Stimulated activated CD4-positive, alpha-beta T cell treated with anti-CD3 and anti-CD28 coated beads, TNF-alpha, amount 100 ng/mL, for 24 hours (primary cell): ENCODE measurements at places on chromosomes 2 and 18.

DNA sequence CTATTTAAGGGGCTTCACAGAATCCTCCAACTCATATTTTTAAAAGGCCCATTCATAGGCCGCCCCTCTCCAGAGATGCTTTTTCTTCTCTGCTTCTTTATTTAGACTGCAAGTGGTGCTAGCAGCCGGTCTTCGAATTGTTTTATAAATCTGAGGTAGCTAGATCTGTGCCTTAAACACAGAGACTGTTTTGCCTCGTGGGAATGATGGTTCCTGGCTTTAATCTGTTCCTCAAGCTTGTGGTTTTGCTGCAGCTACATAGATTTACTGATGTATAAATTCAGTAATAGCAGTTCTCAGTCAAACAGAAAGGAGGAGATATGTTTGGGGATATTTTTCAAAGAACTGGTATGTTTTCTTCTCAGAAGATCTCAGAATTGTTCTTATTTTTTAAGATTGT, 45.3 kb downstream of the TNFRSF11A start:
- DNase-seq: no peak

- DNase-seq: peak; percentile 23
Measured at GRCh38 chr18:61893309-61893970, 633 bp upstream of the RNF152 start.

DNA sequence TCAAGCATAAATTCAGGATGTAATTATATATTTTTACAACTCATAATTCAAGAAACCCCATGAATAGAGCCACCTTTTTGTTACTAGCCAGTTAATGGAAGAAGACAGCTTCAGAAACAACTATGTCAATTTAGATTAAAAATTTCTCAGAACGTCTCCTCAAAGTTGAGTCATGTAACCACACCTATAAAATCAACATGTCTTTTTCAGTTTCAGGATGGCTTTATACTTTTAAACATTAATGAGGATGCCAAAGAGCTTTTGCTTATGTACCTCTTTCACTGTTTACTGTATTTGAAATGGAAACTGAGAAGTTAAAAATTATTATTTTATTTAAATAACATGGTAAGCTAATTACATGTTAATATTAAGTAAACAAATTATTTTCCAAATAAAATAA, 280.1 kb downstream of the PTH2R start:
- no peak for DNase-seq

GRCh38 chr18:51668101-51668500, 470.6 kb upstream of the MEX3C start:
- DNase-seq: peak; percentile 6

DNA sequence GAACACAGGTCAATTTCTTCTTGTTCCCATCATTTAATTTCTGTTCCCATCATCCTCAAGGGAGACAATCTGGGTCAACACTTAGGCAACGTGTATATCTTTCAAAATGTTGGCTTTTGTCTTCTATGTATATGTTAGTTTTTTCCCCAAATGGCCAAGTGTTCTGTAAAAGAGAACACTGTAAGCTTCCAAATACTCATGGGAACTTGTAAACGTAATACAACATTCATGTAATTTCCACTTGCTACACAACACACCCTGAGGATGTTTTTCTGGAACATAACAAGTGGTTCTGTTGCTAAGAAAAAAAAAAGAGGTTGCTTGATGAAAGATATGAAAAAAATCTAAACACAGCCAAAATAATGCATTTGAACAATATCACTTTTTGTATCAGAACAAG, 149.1 kb downstream of the ATAD2B start:
- no peak for DNase-seq

GRCh38 chr2:206979922-206980321, 40.6 kb downstream of the CPO start:
- no peak for DNase-seq

- DNase-seq: no peak
Measured at GRCh38 chr2:82411071-82411470, 2048.0 kb downstream of the SUCLG1 start.

DNA sequence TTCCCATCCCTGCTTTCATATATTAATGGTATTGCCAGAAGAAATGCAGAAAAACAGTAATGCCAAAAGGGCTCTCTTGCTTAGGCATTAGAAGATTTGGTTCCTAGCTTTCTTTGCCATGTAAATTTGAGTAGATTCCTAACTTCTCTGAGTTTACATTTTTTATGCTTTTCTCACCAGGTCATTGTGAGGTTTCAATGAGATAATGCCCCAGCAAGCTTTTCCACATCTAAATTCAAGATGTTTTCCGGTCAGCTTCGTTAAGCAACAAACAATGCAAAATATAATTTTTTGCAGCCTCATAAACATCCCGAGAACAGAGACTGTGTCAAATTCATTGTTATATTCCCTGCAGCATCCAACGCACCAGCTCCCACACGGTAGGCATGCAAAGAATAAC, 44.9 kb downstream of the NCKAP5 start:
- no peak for DNase-seq

- no peak for DNase-seq
Measured at GRCh38 chr2:70514612-70515055, 39.0 kb downstream of the TGFA start.

DNA sequence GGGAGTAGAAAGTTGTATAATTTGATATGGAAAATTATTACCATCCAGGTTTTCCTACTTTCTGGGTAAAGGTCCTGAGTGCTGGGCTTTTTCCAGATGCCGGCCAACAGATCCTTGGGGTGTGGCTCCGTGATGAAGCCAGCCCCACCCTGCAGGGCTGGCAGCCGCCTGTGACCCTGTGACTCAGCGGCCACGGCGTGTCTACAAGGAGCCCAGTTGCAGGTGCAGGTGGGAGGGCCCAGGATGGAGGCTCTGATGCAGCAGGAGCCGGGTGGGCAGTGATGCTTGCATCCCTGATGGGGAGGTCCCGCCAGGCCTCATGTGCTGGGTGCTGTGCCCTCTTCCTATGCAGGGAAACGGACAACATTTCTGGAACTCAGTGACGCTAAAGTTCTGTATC, 96.0 kb upstream of the ALKAL2 start:
- DNase-seq: no peak

GRCh38 chr2:27921880-27922547, 31.5 kb downstream of the BABAM2 start:
- no peak for DNase-seq

GRCh38 chr2:15662579-15662978, 70.9 kb downstream of the DDX1 start:
- DNase-seq: no peak

DNA sequence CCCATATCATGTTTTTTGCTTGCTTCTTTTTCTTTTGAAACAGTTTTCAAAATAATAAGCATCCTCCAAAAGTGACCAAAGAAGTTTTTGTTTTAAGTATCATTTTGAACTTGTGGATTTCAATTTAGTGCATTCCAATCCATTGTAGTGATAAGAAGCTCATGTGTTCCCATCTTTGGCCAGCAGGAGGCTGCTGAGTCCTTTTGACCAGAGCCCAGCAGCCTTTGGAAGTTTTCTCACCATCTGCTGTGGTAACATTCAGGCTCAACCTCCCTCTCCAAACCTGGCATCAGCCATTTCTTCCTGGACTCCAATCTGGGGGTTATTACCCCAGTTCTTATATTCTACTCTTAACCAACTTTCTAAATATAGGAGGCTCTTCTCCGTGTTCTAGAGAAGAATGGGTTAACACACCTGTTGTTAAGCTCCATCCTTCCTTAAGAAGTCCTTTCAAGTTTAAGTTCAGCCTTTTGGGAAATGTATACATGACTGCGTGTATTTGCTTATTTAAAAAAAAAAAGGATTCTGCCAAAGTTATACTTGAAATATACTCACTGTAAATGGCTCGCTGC, 39.0 kb upstream of the MAL start:
- DNase-seq: peak; percentile 19

- no peak for DNase-seq
Measured at GRCh38 chr18:27707201-27707600, 469.7 kb downstream of the CDH2 start.

GRCh38 chr2:65554765-65555591, 122.6 kb upstream of the SPRED2 start:
- peak; percentile 23 for DNase-seq

- DNase-seq: no peak
Measured at GRCh38 chr2:236965021-236965840, 120.5 kb upstream of the COPS8 start.

- DNase-seq: no peak
Measured at GRCh38 chr2:25371253-25372241, 29.8 kb upstream of the DNMT3A start.

DNA sequence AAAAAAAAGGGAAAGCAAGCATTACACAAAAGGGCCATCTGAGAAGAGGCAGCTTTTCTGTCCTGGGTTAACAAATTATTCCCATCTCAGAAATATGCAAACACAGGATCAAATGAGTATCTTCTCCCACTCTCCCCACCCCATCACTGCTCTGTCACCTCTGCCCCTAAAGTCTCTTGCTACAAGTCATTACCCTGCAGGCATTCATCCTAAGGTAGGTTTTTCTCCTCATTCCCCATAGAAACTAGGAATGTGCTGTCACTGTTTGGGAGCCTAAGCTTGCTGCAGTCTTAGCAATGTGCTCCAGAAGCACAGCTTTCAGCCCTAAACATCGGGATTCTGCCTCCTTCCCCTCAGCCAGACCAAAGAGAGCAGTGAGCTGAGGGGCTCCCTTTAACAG, 3.6 kb downstream of the LRRTM1 start:
- no peak for DNase-seq

GRCh38 chr2:151922845-151923666, 94.8 kb upstream of the ARL5A start:
- no peak for DNase-seq

GRCh38 chr2:188527581-188527993, 235.9 kb downstream of the GULP1 start:
- no peak for DNase-seq

DNA sequence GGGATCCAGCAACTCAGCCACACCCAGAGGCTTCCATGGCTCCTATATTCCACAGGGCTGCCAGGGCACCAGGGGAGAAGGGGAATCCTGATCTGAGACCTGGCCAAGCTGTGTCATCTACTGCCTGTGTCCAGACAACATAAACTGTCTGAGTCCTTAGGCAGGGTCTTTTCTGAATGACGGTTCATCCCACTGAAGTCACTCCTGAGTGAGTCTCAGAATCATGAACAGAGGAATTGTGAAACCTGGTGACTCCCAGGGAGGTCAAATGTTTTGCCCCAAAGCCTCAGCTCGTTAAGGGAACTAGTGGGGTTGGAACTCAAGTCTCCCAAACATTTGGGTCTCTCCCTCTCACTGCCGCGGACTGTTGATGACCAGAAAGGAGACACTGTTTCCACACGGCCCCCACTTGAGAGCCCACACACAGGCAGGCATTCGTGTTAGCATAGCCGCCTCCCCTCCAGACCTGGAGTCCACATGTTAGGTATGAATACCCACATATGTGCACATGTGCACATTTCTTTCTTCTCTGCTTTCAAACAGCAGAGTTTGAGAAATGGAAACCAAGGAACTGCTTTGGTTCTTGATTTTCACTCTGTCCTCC, 125.0 kb upstream of the MSH6 start:
- no peak for DNase-seq

- no peak for DNase-seq
Measured at GRCh38 chr2:165953306-165953654, 296 bp downstream of the TTC21B start.

- DNase-seq: no peak
Measured at GRCh38 chr2:29443627-29444026, 328.4 kb downstream of the CLIP4 start.

DNA sequence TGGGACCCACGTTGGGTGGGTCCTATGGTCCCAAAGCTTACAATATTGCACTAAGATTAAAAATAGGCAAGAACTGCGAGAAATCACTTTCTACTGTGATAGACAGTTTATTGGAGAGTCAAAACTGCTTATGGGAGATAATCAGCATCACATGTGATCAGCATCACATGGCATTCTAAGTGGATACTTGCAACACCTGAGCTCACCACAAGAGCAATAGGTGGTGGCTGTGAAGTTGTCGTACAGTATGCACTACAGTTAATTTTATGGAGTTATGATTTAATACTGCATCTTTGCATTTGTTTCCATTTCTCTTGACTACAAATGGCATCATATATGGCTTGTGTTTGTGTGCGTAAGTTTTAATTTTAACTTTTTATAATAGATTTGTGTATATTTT, 11.6 kb downstream of the PNO1 start:
- DNase-seq: no peak

DNA sequence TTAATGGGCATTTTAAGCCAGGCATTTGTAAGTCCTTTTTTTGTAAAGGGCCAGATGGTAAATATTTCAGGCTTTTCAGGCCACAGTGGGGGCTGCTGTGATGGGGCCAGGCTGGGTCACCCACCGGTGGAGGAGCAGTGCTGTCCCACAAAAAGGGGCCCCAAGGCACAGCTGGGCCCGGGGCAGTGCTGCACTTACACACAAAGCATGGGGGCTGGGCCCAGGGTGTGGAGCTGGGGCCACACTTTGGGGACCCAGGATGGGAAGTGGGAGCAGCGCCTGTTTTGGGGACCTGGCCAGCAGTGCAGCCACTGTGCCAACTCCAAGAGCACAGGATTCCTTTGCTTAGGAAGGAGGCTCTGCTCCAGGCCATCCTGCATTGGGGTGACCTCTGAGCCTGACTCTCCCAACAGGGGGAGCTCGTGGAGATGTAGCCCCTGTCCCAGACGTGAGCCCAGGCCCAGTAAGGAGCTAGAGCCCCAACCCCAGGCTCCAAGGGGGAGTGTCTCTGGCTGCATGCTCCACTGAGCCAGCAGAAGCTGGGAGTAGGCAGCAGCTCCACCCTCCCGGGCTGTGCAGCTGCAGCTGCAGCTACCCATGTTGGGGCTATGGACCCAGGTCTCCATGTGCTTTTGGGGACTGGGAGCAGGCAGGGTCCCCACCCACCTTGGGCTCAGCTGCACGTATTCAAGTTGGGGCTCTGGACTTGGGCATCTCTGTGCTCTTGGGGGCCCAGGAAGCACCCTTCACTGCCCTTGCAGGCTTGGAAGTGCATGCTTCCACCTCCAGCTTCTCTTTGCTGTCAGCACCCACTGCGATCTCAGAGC, 1036.5 kb upstream of the CNTNAP5 start:
- DNase-seq: no peak

DNA sequence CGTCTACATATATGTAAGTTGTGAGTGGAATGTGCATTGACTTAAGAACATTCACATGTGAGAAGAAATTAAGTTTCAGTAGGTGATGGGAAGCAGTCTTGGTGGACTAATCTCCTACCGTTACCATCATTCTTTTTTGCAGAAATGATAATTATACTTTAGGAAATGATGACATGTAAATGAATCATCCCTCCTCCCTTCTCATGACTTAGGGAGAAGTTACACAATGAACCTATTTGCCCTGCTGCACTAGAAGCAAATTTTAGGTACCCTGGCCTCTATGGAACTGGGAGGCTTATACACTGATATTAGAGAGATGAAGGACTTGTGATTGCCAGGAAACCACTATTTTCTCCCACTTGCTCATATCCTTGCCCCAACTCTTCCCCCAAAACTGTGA, 214.2 kb downstream of the CALCRL start:
- DNase-seq: no peak

- no peak for DNase-seq
Measured at GRCh38 chr2:237281836-237282306, 132.1 kb downstream of the COL6A3 start.

DNA sequence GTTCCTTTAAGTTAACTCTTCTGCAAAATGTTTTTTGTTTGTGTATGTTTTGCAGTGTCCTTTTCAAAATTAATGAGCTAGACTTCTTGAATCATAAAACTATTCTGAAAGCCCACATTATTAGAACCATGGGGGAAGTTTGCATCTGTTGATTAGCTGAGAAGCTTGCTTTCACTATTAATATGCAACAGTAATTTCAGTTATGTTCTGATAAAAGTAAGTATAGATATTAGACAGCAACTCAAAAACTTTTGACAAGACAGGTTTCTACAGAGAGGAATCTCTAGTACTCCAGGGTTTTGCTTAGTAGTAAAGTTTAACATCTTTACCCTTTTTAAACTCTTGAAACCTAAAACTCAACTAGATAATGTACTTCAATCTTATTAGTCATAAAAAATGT, 147.8 kb downstream of the UBE2E3 start:
- no peak for DNase-seq
